ENCODE measurements at places on chromosomes 7 and 10. TPM values are rescaled to one million over a fixed set of nuclear protein-coding genes. Genes with fewer than 3 reads are reported as not detected.

DNA sequence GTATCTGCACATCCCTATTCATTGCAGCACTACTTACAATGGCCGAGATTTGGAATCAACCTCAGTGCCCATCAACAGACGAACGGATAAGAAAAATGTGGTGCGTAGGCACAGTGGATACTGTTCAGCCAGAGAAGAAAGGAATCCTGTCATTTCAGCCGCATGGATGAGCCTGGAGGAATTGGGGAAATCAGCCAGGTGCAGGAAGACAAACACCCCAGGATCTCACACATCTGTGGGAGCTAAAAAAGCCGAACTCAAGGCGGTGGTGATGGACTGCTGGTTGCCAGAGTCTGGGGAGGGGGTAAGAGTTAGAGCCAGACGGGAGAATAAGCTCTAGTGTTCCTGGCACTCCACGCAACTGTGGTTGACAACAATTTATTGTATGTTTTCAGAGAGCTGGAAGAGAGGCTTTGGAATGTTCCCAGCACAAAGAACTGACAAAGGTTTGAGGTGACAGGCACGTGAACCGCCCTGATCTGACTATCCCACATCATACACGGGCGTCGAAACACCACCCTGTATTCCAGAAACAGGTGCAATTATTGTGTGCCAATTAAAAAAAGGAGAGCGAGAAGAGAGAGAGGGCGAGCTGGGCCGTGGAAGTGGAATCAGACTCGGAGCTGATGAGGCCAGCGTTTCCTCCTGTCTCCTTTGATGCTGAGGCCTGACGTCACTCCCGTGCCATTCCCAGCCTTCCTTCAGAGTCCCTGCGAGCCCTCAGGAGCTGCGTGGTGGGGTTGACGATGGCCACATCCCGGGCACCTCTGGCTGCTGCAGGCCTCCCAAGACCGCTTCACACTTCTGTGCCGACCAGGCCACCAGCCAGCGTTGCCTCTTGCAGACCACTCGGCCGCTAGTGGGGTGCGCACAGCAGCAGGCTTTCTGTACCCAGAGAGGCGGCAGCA lies 189.5 kb downstream of the DNAJB6 start:
- H3K27me3 ChIP-seq, result peaks cover 15% of the 10 kb centered on the region
- no peaks in the 10 kb centered on the region for H3K4me1 ChIP-seq
- peak; percentile 39 for DNase-seq
- H3K36me3 ChIP-seq, result no peaks in the 10 kb centered on the region
- no peak overlapping the region for H3K27ac ChIP-seq

DNA sequence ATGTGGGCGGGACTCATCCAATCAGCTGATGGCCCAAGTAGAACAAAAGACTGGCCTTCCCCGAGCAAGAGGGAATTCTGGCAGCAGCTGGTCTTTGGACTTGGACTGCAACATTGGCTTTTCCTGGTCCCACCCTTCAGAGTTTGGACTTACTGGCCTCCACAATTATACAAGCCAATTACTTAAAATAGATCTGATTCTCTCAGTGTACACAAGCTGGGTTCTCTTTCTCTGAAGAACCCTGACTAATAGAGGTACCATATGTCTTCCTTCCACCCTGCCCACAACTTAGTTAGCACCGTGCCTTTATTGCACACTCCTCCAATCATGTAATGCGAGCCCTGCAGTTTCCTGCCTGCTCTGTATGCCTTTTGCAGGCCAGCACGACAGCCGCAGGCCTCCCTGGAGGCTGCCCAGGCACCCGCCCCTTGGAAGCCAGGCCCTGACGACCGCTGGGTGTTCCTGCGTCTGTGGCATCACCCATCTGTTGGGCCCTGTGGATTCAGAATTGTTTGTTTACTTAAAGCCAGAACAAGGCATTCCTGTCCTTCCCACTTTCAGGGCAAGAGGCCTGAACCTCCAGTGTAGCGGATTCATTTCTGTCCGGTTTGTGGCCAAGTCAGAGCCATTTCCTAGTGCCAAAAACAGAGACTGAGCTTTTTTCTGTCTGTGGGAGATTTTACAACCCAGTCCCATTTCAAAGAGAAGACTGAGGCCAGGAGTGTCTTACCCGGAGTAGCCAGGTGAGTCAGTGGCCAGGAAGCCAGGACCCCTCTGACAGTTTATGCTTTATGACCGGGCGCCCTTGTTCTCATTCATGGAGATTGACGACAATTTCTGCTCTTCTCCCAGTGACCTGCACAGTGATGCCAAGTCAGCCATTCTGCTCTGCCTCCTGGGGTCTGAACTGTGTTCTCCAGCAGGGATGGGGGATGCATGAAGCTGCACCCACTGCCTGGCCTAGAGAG lies 968 bp upstream of the INMT start:
- no peaks in the 10 kb centered on the region for H3K4me1 ChIP-seq
- H3K27me3 ChIP-seq, result no peaks in the 10 kb centered on the region
- DNase-seq, result no peak
- H3K36me3 ChIP-seq, result no peaks in the 10 kb centered on the region
- H3K4me3 ChIP-seq, result no peak overlapping the region
- peak overlapping the region; percentile 78 for H3K27ac ChIP-seq

- H3K36me3 ChIP-seq, result no peaks in the 10 kb centered on the region
- H3K27me3 ChIP-seq, result no peaks in the 10 kb centered on the region
- H3K27ac ChIP-seq, result no peak overlapping the region
These were observed 415.0 kb upstream of the NPVF start for GRCh38 chr7:25643286-25643685.

DNA sequence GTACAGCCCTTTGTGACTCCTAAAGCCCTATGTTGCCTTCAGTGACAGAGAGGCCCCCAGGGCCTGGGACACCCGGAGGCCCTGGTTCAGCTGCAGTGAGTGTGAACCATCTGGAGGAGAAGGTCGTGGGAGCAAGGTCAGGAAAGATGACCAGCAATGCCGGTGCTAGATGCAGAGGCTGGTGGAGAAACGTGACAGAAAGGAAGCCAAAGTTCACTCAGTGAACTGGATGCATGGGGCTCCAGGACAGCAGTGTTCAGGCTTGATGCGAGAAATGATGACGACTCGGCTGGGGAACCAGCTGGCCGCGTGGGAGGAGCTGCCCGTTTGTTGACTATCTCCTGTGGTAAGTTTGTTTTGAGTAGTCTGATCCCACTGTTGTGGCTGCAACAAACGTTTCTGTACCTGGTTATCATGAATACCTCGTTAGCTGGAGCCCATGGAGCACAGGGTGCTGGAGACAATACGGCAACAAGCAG lies 54.1 kb upstream of the MKRN1 start:
- H3K4me1 ChIP-seq, result no peaks in the 10 kb centered on the region
- no peaks in the 10 kb centered on the region for H3K27me3 ChIP-seq
- DNase-seq, result no peak

- DNase-seq, result no peak
- no peaks in the 10 kb centered on the region for H3K36me3 ChIP-seq
- H3K27ac ChIP-seq, result no peak overlapping the region
These were observed 384.7 kb upstream of the FZD8 start for GRCh38 chr10:36026656-36027390.

The SMKR1 gene
- not detected for total RNA-seq

The TACC2 gene
- 28.5 TPM for total RNA-seq

- no peaks in the 10 kb centered on the region for H3K27me3 ChIP-seq
- no peak overlapping the region for H3K4me3 ChIP-seq
- no peak overlapping the region for H3K27ac ChIP-seq
- H3K4me1 ChIP-seq, result no peaks in the 10 kb centered on the region
These were observed 87.9 kb downstream of the SVIL start for GRCh38 chr10:29546773-29547313.

The HHEX gene
- total RNA-seq, result 4.4 TPM

DNA sequence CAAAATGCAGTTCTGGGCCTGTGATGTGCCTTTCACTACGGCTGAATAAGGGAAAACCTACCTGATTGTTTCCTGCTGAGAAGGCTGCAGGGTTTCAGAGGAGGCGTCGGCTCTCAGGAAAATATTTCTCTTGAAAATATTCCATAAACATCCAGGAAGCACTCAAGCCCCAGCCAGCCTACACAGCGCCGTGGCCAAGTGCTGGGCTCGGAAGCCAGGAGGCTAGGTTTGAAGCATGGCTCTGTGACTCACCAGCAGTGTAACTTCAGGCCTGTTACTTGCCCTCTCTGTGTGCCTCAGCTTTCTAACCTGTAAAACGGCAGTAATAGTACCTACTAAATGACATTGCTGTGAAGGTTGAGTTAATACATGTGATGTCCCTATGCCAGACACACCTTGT lies 399.1 kb downstream of the GATA3 start:
- H3K4me3 ChIP-seq, result no peak overlapping the region
- H3K27ac ChIP-seq, result peak overlapping the region; percentile 74
- no peaks in the 10 kb centered on the region for H3K4me1 ChIP-seq
- H3K27me3 ChIP-seq, result no peaks in the 10 kb centered on the region

- DNase-seq, result no peak
- no peak overlapping the region for H3K4me3 ChIP-seq
- H3K36me3 ChIP-seq, result no peaks in the 10 kb centered on the region
- H3K27ac ChIP-seq, result no peak overlapping the region
- no peaks in the 10 kb centered on the region for H3K27me3 ChIP-seq
- H3K4me1 ChIP-seq, result no peaks in the 10 kb centered on the region
These were observed 34.8 kb upstream of the TNPO3 start for GRCh38 chr7:129089521-129090212.

The FANK1 gene
- total RNA-seq, result 2.6 TPM

DNA sequence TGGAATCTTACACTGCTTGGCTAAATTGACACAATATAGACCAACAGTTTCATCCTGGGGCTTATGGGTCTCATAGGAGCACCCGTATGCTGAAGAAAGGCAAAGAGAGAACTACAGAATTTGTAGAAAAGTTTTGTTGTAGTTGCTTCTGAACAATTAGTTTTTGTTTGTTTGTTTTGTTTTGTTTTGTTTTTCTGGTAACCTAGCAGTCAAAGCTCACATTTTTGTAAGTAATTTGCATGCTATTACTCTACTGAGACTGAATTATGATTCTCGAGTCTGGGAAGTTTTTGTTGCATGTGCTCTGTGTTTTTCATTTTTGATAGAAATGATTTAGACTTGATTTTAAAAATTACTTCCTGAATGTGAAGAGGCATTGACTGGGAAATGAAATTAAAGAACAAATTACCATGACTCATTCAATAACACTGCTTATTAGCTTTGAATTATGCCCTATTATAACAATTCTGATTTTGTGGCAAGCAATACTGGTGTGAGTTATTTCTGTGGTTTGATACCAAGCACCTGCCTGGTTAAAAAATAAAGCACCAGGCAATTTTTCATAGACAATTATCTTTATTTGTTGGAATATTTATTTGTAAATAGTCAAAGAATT lies 438 bp downstream of the LSMEM1 start:
- no peaks in the 10 kb centered on the region for H3K27me3 ChIP-seq
- no peaks in the 10 kb centered on the region for H3K4me1 ChIP-seq
- peak overlapping the region; percentile 48 for H3K27ac ChIP-seq
- no peak for DNase-seq

The UCN3 gene
- not detected for total RNA-seq

The CHRM2 gene
- total RNA-seq, result not detected

The DNAJB12 gene
- total RNA-seq, result 38.7 TPM

GRCh38 chr7:151936207-151936606 lies 20.0 kb upstream of the GALNTL5 start:
- H3K4me1 ChIP-seq, result no peaks in the 10 kb centered on the region
- H3K36me3 ChIP-seq, result no peaks in the 10 kb centered on the region
- H3K27ac ChIP-seq, result no peak overlapping the region
- no peaks in the 10 kb centered on the region for H3K27me3 ChIP-seq
- no peak for DNase-seq

The WNT16 gene
- total RNA-seq, result not detected

DNA sequence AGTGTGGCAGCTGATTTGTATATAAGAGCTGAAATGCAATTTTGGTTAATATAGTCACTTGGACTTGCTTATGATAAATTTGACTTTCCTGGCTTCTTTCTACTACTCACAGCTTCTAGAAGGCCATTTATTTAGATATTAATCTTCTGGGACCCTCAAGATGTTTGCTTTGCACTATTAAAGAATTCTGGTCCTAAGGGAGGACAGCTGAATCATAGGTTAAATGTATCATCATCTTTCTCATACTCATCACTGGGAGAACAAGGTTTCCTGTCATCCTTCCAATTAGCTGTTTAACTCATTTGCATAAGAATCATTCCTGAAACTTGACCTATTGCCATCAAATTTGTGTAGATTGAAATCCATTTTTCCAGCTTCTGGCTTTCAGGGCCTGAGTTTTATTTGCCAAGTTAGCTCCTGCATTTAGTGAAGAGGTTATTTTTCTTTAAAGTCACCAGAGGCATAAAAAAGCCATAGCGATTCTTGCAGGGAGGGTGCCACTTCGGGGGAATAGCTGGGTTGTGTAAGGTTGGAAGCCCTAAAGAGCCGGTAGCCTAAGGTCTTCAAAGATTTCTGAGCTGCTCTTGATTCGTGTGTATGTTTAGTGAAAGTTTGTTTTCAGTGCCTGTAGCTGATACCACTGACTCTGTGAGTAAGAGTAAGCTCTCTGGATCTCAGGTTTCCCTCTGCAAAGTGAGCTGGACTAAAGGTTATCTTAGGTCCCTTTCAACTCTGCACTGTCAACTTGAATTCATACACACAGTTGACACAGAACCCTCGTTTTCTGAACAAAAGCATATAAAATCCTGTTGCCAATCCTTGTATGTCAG lies 4.3 kb downstream of the MAP3K8 start:
- H3K36me3 ChIP-seq, result no peaks in the 10 kb centered on the region
- H3K4me1 ChIP-seq, result no peaks in the 10 kb centered on the region
- peak overlapping the region; percentile 100 for H3K27ac ChIP-seq
- H3K4me3 ChIP-seq, result peak overlapping the region; percentile 90
- DNase-seq, result no peak

DNA sequence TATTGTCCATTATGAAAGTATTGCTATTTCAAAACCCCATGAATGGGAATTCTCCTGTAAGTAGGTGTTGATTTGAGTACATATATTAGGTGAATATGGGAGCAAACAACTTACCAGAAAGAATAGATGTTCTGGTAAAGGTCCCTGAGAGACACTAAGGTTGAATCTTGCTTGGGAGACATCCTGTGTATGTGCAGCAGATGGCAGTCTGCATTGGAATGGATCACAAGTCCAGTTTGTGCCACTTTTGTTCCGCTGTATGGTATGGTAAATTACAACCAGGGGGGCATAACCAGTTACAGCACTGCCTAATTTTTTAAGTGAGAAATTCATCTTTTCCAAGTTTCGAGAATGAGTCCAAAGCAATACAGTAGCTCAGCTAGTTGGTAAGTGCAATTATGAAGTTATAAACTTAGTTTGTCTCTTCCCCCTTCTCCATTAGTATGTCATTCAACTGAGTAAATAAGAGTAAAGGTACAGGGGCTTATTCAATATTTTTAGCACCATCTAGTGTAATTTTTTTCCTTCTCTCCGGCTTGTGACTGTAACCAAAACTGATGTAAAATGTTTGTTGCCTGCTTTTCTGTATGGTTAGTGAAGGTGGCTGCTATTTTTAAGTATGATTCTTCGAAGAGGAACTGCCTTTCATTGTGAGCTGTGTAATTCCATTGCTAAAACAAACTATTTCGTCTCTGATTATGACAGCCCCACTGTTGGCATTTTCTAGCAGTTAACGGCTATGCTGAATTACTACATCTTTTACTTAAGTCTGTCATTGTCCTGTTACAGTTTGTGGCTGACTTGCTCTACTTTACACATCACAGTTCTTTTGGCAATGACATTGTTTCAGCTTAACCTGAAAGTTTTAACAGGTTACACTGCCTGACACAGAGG lies 2.8 kb downstream of the MCU start:
- H3K27ac ChIP-seq, result no peak overlapping the region
- DNase-seq, result no peak
- H3K27me3 ChIP-seq, result no peaks in the 10 kb centered on the region
- no peak overlapping the region for H3K4me3 ChIP-seq

The SRGN gene
- total RNA-seq, result 114 TPM

The CALHM3 gene
- total RNA-seq, result not detected

The GUSB gene
- 33.8 TPM for total RNA-seq

The OR13A1 gene
- total RNA-seq, result 0.15 TPM

All from breast epithelium (tissue), 4 donors.